ENCODE measurements at places on chromosomes 5 and 9. TPM values are rescaled to one million over a fixed set of nuclear protein-coding genes. Genes with fewer than 3 reads are reported as not detected.

- DNase-seq, result no peak
Observed at GRCh38 chr5:96463091-96463490, 30.0 kb upstream of the PCSK1 start.

GRCh38 chr5:10333154-10334006 lies 20.1 kb upstream of the MARCHF6 start:
- DNase-seq, result peak; percentile 59

GRCh38 chr5:168934169-168934568 lies 355.0 kb upstream of the PANK3 start:
- DNase-seq, result no peak

GRCh38 chr9:114911167-114911821 lies 19.1 kb downstream of the TNFSF8 start:
- no peak for DNase-seq

- no peak for DNase-seq
Observed at GRCh38 chr5:107485184-107485583, 185.6 kb downstream of the EFNA5 start.

GRCh38 chr9:128635266-128636023 lies 21.2 kb downstream of the DYNC2I2 start:
- DNase-seq, result peak; percentile 88

DNA sequence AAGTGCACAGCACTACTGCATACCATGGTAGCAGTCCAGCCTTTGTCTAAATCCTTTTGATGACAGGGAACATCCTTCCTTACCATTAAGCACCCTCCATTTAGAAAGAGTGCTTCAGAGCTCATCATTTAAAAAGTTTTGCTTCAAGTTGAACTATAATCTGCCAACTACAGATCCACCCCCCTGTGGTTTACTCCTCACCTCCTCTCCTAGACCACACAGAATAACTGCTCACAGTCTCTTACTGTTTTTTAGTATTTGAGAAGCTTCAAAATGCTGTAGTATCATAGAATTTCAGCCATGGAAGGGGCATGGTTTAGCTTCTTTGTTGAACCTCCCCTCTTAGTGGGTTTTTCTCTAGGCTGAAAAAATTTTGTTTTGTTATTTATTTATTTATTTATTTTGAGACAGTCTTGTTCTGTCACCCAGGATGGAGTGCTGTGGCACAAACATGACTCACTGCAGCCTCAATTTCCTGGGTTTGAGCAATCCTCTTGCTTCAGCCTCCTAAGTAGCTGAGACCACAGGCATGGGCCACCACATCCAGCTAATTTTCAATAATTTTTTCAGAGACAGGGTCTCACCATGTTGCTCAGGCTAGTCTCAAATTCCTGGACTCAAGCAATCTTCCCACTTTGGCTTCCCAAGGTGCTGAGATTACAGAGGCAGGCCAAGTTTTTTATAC lies 384.3 kb upstream of the RFX3 start:
- DNase-seq, result no peak

DNA sequence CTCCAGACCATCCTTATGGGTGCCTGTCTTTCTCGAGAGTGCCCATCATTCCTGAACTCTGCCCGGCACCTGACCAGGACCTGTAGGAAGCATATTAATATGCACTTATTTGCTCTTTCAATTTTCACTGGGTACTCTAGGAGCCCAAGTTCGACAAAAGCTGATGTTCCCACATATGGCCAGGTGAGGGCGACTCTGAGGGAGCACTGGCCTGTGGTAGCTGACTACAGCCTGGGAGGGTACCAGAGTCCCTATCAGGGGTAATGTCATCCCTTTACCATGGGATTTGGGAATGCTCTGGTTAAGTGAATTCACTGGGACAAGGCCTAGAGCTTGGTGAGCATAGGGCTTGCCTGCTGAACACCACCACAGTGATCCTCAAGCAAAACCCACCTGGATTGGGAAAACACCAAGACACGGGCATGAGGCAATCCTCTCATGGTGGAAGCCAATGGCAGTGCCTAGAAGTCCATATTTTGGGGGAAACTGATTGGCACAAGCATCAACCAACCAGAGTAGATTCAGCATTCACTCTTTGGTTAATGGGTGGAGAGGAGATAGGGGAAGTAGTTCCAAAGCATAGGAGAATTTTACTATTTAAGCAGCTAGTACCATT lies 112.2 kb downstream of the MTX3 start:
- no peak for DNase-seq

DNA sequence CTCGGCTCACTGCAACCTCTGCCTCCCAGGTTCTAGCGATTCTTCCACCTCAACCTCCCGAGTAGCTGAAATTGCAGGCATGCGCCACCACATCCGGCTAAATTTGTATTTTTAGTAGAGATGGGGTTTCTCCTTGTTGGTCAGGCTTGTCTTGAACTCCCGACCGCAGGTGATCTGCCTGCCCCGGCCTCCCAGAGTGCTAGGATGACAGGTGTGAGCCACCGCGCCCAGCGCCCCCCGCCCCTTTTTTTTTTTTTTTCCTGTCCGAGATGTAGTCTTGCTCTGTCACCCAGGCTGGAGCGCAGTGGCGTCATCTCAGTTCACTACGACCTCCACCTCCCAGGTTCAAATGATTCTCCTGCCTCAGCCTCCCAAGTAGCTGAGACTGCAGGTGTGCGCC lies 6.6 kb downstream of the ATP6V1G1 start:
- no peak for DNase-seq

DNA sequence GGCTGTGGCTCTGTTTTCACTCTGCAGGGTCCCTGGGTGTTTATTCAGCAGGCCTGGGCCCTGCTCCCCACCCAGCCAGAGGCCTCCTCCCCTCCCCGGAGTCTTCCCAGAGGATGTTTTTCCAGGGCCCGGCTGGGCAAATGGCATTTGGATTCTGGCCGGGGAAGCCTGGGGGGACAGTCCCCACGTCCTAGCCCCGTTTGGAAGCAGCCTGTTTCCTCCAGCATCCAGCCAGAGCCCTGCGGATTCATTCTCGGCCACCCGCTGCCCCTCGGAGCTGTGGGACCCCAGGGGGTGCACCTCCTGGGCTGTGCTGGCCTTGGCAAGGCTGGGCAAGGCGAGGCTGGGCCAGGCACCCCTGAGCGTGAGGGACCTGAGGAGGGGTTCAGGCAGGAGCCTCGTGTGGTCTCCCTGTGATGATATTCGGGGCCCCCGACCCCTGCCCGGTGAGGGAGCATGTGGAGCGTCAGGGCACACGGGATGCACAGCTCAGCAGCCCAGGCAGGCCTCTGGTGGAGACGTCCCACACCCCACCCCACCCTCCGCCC lies 48.8 kb upstream of the EGFL7 start:
- no peak for DNase-seq

GRCh38 chr5:36422952-36423351 lies 121.2 kb upstream of the RANBP3L start:
- no peak for DNase-seq

DNA sequence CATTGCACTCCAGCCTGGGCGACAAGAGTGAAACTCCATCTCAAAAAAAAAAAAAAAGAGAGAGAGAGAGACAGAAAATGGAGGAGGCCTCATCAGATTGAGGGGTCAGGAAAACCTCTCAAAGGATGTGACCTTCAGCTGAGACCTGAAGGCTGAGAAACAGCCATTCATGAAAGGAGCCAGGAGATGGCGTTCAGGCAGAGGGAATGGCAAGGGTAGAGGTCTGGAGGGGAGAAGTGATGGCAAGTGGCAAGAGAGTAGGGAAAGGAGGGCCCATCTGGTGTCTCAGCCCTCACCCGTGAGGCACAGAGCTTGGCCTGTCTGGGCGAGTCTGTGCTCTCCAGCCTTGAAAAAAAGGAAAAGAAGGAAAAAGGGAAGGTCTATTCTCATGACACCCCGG lies 17.0 kb downstream of the CAMK2A start:
- no peak for DNase-seq

DNA sequence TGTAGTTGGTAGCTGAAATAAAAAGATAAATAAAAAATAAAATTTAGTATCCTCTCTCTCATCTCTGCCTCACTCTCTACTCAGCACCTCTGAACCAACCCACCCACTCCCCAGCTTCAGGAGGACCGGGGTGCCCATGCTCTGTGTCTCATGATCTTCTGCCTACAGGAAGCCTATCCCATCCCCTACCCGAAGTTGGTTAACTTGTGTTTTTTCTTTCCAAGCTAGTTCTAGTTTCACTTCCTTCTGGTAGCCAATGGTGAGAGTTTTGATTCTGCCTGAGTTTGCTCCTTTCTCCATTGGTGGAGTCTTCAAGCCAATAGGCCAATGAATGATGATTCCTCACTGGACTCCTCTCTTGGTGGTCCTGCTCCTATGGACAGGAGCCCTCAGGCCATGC lies 32.1 kb downstream of the SNX24 start:
- no peak for DNase-seq

DNA sequence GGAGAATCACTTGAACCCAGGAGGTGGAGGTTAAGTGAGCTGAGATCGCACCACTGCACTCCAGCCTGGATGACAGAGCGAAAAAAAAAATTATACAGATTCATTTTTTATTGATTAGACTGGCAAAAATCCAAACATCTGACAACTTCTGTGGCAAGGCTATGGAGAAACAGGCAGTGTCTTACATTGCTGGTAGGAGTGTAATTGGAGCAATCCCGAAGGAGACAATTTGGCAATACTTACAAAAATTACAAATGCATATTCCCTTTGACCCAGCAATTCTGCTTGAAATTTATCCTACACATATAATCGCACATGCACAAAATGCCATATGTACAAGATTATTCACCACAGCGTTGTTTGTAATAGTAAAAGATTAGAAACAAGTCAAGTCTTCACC lies 86.8 kb downstream of the MAPKAP1 start:
- DNase-seq, result no peak

- no peak for DNase-seq
Observed at GRCh38 chr5:89338935-89339334, 456.0 kb upstream of the MEF2C start.

DNA sequence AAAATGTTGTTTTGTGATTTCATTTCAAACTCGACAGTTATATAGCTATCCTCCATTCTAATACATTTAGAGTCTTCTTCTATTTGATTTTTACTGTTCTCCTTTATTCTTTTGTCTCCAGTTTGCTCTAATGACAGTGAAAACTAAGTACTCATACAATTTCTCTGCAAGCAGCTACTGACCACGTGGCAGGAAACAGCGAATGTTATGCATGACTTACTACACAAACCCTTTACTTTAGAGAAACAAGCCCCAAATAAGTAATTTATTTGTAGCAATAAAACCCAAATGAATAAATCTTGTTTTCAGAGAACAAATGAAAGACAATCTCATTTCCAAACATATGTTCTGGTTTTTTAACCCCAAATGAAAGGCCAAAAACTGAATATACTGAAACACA lies 41.9 kb downstream of the CDH6 start:
- DNase-seq, result no peak

GRCh38 chr5:154384480-154385235 lies 61.1 kb upstream of the SAP30L start:
- DNase-seq, result no peak

DNA sequence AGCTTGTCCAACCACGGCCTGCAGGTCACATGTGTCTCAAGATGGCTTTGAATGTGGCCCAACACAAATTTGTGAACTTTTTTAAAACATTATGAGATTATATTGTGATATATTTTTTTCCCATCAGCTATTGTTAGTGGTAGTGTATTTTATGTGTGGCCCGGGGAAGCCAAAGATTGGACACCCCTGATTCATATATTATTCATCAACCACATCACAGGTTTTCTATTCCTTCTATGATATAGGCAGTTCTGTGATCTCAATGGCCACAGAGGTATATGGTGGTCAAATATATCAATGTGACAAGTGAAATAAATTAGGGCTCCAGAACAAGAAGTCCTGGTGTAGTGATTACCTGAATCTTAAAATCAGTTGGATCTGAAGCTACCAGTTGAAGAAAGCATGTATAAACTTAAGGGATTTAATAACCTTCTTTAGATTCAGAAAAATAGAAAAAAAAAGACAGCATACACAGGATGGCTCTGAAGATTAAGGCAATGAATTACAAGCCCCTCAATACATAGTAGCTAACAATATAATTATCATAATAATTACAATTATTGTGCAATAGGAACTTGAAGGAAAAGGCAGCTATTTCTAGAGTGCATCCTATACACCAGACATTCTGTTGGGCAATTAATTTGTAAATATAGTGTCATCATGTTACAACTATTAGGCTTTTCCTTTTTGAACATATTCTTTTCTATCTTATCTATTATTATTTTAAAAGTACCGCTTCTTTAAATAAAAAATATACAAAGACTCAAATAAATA lies 530.4 kb upstream of the PTPRD start:
- no peak for DNase-seq

DNA sequence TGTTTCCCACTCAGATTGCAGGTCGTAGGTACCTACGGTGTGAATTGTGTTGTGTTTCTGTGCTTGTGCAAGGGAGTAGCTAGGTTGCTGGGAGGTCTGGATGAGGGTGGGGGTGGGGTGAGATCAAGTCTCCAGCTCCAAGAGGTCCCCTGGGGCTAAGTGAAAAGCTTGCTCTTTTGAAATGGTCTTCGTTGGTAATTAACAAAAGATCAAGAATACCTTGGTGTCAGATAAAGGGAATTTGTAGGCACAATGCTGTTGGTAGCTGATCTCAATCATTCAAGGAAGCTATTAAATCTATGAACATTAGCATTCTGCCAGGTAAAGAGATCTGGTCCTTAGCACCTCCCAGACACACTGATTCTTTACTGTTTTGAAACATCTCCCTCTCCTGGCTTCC lies 928 bp upstream of the PCDHGC4 start:
- DNase-seq, result no peak

DNA sequence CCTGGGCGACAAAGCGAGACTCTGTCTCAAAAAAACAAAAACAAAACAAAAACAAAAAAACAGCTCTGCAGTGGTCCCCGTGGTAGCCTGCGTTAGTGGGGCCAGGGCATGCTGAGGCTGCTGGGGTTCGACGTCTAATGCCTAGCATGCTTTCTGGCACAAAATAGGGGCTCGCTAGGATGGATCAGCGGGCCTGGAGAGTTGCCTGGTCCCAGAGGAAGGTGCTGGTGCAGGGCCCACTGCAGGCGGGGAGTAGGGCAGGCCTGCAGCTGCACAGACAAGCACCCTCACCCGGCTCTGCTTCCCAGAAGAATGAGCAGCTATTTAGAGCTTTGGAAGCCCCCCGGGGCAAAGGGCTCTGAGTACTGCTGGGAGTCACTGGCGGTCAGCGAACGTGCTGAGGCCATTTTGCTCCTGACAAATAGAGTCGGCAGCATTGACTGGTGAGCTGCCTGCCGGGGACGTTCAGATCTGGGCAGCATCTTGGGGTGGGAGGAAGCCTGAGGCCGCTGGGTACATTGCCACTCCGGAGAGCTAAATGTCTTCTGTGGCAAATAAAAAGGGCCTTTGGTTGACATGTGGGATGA lies 126.7 kb downstream of the OLFM1 start:
- DNase-seq, result no peak

N4BP3 gene
- 5.5 TPM for total RNA-seq

CTNND2 gene
- total RNA-seq, result 3.4 TPM

SPATA6L gene
- total RNA-seq, result 0.82 TPM

PAEP gene
- total RNA-seq, result not detected

CCNJL gene
- 7.4 TPM for total RNA-seq

GLRA1 gene
- total RNA-seq, result not detected

DOLK gene
- 8.5 TPM for total RNA-seq

DOLPP1 gene
- total RNA-seq, result 4.8 TPM

ZFP37 gene
- 0.67 TPM for total RNA-seq
